Stimulated activated CD4-positive, alpha-beta T cell treated with anti-CD3 and anti-CD28 coated beads, Interleukin-1b, Interleukin-23, amount 100 ng/mL, for 24 hours (primary cell): ENCODE measurements at places on chromosomes 4 and X.

DNA sequence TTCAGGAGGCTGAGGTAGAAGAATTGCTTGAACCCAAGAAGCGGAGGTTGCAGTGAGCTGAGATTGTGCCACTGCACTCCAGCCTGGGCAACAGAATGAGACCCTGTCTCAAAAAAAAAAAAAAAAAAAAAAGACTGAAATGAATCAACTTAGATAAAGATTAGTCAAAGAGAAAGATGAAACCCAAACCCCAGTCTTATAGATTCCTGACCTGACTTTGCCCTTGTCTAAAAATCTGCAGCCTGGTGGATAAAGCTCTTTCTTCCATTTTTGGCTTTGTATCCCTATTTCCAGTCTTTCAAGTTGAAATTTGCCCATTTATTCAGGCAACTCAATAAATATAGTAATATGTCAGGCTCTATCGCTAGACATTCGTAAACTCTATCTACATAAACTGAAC, 39.3 kb upstream of the SPINK2 start:
- no peak for DNase-seq

DNA sequence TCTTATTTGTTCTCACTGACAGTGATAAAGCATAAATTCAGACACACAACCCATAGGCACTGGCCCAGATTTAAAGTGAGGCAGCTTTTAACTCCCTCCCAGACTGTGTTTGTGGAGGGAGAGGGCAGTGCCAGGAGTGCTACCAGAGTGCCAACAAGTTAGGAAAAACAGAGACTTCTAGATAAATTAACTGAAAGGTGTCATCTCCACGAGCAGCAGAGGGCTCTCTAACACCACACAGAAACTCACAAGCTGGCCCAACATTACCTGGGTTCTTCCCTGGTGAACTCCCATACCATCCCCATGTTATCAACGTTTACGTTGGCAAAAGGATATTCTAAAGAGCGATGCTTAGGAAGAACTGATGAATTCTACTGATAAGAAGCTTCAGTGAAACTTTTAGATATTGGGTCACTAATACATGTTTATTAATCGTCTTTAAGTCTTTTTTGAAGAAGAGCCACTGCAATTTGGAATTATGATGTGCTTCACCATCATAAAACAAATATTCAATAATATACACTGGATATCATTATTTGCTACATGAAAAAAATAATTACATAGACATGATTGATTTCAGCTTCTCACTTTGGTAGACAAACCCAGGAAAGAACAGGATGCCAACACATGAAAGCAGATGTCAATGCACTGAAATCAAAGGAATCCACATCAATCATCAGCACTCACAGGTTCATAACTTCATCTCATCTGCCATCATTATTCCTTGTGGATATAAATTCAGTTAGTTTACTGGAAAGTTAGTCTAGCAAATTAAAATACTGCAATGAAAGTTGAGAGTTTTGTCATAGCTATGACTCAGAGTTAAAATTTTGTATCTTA, 121.2 kb upstream of the NAP1L5 start:
- DNase-seq: no peak

- DNase-seq: no peak
Observed at GRCh38 chrX:101564651-101565050, 14.3 kb downstream of the ARMCX1 start.

- no peak for DNase-seq
Observed at GRCh38 chr4:3067473-3068001, 6.8 kb downstream of the HTT-AS start.

DNA sequence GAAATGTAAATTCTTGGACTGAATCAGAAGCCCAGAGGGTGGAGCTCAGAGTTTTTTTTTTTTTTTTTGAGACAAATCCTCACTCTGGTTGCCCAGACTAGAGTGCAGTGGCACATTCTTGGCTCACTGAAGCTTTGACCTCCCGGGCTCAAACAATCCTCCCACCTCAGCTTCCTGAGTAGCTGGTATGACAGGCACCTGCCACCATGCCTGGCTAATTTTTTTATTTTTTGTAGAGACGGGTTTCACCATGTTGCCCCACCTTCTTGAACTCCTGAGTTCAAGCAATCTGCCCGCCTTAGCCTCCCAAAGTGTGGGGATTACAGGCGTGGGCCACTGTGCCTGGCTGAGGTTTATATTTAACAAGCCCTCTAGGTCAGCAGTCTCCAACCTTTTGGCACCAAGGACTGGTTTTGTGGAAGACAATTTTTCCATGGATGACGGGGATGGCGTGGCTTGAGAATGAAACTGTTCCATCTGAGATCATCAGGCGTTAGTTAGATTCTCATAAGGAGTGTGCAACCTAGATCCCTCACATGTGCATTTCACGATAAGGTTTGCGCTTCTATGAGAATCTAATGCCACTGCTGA, 76.7 kb downstream of the FHIP1A start:
- no peak for DNase-seq

GRCh38 chrX:37662181-37662580, 23.4 kb upstream of the XK start:
- DNase-seq: no peak

GRCh38 chrX:6227935-6228334, 732 bp downstream of the NLGN4X start:
- no peak for DNase-seq

DNA sequence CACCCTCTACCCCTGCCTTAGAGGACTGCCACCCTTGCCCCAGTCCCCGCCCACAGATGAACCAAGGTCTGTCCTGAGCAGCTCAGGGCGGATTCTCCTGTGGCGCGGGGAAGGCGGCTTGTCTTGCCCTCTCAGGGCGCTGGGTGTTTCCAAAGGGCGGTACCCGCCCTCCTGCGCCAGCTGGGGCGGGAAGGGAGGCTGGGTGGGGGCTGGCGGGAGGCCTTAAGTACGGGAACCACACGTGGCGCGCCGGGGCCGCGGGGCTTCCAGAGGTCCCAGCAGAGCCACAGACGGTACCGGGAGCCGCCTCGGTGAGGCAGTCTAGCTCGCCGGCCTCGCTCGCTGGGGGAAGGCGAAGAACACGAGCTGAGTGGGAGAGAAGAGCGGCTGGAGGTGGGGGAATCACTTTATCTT, 361.1 kb downstream of the MID1IP1 start:
- DNase-seq: peak; percentile 21

GRCh38 chr4:128603081-128603480, 206.4 kb upstream of the JADE1 start:
- no peak for DNase-seq

- DNase-seq: no peak
Observed at GRCh38 chr4:78166622-78167021, 109.5 kb downstream of the FRAS1 start.

DNA sequence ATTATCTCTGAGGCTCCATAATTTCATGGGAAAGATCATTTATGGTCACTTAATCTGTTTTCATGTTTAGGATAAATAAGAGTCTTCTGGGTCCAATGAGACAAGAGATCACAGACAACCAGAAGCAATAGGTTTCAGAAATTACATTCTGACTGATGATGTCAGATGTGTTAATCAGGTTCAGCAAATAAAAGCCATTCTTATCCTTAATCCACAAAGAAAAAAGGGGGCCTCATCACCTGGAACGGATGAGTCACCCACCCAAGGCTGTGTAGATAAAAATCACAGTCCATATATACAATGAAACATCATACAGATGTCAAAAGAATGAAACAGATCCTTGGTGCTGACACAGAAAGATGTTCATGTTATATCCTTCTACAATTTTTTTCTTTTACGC, 36.6 kb downstream of the SYTL4 start:
- DNase-seq: no peak

GRCh38 chrX:133857640-133858269, 127.6 kb downstream of the GPC3 start:
- DNase-seq: no peak

GRCh38 chr4:1746919-1747602, 25.7 kb downstream of the TACC3 start:
- DNase-seq: no peak

GRCh38 chrX:11472879-11473278, 179.7 kb downstream of the AMELX start:
- DNase-seq: no peak

DNA sequence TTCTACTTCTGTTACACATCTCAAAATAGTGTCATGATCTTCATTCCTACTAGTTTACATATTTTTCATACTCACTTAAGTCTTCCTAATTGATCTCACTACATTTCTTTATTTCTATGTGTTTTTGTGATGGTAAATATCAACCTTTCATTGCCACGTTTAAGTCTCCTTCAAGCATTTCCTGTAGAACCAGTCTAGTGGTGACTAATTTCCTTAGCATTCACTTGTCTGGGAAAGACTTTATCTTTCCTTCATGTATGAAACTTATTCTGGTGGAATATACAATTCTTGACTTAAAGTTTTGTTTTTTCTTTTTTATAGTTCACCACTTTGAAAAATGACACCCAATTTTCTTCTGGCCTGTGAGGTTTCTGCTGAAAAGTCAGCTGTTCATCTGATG, 181.4 kb upstream of the NEIL3 start:
- DNase-seq: no peak

GRCh38 chrX:20521222-20521621, 254.5 kb upstream of the RPS6KA3 start:
- no peak for DNase-seq
